ENCODE measurements at places on chromosomes 6 and 20.

DNA sequence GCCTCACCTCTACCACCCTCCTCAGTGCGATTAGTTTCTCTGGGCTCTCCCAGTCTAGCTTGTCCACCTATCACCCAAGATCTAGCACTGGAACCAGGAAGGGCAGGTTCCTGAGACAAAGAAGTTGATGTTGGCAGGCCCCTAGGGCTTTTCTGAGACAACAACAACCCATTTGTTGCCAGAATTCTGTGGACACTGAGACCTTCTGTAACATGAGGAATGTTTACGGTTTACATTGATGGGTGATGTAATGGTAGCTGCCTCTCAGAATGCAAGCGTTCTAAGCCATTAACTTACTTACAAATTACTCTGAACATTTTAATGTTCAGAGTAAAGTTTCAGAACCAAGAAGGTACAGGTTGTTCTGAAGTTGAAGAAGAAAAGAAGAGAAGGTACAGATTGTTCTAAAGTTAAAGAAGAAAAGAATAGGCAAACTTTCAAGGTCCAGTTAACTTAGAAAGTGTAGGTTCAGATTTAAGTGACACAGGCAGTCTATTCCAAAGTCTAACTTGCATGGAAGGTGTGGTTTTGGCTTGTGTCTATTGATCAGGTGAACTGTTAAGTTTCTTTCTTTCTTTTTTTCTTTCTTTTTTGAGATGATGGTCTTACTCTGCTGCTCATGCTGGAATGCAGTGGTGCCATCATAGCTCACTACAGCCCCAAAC lies 3.7 kb upstream of the MED23 start:
- DNase-seq, result no peak

GRCh38 chr6:35195120-35195780 lies 18.5 kb upstream of the SCUBE3 start:
- no peak for DNase-seq

- DNase-seq, result no peak
Observed at GRCh38 chr6:160426136-160426535, 78.0 kb downstream of the SLC22A3 start.

GRCh38 chr6:123990376-123990775 lies 186.7 kb downstream of the NKAIN2 start:
- no peak for DNase-seq

DNA sequence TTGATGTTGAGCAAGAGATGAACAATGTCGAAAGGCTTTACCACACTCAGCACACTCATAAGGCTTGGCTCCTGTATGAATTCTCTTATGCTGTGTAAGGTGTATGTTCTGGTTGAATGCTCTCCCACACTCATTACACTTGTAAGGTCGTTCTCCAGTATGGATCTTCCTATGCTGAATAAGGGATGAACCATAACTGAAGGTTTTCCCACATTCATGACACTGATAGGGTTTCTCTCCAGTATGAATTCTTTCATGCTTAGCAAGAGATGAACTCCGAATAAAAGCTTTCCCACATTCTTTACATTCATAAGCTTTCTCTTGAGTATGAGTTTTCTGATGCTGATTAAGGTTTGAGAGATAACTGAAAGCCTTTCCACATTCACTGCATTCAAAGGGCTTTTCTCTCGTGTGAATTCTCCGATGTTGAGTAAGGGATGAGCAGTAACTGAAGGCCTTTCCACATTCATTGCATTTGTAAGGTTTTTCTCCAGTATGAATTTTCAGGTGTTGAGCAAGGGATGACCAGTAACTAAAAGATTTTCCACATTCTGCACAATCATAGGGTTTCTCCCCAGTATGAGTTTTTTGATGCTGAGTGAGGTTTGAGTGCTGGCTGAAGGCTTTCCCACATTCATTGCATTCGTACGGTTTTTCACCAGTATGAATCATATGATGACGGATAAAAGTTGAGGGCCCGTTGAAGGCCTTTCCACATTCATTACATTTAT lies 21.1 kb downstream of the ZNF184 start:
- no peak for DNase-seq

GRCh38 chr6:5504078-5504477 lies 242.8 kb downstream of the FARS2 start:
- DNase-seq, result no peak

DNA sequence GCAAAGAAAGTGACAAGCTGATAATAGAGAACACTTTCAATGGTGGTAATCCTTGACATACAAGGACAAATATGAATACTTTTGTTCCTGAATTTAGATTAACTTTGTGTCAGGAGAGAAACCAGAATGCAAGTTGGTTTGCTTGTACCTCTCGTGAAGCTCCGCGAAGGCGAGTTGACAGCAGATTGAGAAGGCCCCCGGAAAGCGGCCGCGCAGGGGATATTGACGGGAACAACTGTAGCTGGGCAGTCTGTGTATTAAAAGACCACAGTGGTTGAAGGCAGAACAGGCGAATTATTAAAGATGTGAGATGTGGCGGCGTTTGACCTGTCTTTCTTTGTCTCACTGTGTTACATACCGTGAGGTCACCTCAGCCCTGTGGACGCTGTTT lies 175.8 kb upstream of the RALGAPA2 start:
- DNase-seq, result no peak

- DNase-seq, result no peak
Observed at GRCh38 chr6:36777801-36778200, 61.4 kb downstream of the CPNE5 start.

DNA sequence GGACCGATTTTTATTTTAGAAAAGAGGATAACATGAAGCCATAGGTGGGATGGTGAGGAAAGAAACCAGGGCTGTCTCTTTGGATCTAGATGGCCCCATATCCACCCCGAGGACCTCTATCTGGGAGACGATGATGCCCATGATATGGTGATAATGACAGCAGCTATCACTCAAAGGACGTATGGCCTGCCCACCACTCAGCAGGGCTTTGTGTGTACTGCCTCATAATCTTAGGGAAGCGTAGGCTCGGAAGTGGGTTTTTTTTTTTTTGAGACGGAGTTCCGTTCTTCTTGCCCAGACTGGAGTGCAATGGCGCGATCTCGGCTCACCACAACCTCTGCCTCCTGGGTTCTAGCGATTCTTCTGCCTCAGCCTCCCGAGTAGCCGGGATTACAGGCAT lies 8.2 kb upstream of the TAF8 start:
- no peak for DNase-seq

DNA sequence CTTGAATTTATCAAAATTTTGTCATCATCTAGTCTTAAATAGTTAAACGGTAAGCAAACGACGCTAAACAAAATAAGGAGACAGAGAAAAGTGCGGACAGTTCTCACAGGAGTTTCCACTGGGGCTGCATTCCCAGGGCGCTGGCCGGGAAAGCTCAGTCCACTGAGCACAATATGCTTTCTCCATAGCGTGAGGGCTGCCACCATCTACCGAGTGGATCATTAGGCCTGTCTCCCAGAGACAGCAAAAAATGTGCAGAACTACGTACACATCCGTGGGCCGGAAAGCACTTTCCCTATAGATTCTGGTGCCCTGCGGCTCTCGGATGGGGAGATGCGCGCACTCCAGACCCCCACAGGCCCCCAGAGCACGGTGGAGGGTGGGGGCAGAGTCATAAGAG lies 84.9 kb downstream of the THBS2 start:
- DNase-seq, result no peak

DNA sequence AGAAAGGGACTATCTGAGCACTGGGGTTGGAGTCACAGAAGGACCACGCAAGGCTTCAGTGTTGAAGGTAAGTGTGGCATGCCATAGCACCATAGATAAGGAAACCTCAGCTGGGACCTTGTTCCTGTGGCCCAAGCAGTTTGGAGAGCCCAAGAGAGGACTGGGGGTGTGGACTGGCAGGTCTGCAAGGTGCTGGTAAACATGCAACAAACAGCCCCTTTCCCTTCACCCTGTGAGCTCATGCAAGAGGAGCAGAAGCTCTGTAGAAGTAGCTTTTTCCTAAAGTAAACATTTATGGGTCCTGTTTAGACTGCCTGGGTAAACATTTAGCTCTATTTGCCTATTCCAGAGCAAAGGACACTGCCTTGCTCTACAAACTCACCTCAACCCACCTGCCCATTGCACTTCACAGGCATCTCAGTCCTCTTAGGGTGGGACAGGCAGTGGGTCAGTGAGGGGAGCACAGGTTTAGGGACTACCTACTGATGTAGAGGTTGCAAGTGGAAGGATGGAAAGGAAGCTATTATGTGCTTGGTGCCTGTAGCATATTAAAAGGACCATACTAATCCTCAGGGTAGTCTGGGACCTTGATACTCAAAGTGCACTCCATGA lies 12.0 kb downstream of the ZSCAN31 start:
- no peak for DNase-seq

DNA sequence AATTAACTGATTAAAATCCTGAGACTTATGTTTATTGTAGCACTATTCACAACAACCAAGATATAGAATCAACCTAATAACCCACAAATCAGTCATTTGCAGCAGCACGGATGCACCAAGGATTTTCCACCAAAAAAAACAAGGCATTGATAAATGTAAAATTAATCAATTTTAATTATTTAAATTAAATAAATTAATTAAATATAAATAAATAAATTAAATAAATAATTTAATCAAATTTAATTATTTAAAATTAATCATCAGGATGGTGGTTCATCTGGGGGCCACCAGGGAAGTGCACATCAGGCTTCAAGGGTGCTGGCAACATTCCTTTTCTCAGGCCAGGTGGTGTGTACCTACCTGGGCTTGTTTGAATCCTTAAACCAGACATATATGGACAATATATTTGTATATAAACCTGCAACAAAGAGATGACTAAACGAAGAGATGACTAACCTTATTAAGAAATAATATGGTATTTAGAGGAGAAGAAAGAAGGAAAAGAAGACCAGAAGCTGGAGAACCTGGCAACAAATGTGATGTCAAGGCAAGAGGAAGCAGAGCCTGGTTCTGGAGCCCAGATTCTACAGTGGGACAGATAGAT lies 89.2 kb downstream of the CD164 start:
- DNase-seq, result no peak

DNA sequence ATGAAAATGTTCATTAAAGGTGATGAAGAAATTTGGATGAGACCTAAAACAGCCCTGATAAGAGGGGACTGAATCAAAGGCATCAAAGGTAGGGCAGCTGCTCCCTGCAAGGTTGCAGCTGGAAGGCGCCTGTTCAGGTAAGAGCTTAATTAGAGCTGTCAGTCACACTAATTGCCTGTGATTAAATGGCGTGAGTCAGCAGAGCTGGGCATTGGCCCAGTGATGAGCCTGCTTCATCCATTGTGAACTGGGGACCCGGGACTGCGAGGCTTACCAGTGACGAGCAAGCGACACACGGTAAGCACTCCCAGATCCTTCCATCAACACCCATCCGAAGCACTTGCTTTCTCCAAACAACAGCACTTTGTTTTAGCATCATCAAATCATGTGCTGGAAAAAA lies 621.5 kb upstream of the CDH4 start:
- peak; percentile 93 for DNase-seq

DNA sequence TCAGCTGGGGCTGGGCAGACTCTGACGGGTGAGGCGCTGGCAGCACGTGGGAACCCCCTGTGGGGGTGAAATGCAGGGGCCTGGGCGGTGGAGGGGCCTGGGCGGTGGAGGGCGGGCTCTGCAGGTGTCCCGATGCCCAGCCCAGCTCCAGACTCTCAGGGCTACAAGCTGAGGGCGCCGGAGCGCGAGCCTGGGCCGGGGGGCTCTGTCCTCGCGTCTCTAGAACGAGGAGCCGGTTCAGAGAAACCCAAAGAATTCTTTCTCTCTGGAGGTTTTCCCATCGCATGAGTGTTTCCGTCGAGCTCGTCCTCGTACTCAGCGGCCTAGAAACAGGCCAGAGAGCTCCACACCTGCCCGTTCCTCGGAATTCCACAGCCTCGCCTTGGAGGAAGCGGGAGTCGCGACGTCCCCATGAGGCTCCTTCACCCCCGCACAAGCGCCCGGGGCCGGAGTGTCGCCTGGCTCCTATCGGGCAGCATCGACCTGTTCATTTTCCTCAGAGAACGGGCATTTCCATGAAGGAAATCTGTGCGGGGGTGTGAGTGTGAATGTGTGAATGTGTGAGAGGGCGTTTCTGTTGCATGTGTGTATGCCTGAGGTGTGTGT lies 76.9 kb downstream of the SMOC2 start:
- DNase-seq, result no peak

DNA sequence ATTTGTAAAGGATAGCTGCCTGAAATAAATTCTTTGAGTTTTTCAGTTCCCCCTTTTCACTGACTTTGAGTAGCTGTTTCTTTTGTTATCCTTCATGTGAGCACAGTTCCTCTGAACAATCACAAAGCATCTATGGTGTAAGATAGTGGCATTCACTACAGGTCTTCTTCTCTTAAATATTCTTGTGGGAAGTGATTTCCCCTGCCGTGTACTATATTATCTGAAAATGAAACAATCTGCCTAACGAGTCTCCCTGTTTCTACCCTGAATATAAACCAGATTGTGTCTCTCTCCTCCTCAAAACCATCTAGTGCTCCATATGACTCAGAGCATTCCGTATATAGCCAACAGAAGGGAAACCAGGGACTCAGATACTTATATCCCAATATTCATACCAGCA lies 380.1 kb upstream of the SOX4 start:
- no peak for DNase-seq

DNA sequence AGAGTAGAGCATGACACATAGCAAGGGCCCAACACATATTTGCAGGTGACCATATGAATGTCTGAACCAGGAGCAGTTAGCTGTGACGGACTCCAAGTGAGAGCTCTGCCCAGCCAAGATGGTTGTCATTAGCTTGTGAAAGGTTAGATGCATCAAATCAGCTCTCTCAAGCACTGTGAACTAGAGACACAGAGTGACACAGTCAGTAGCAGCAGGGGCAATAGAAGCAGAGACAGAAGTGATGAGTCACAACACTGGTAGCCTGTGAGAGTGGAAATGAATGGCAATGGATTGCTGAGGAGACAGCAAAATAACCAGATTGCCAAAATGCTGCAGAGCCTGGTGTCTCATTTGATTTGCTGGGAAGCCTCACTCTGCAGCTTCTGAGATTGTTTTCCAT lies 558.9 kb downstream of the PKHD1 start:
- DNase-seq, result no peak

DNA sequence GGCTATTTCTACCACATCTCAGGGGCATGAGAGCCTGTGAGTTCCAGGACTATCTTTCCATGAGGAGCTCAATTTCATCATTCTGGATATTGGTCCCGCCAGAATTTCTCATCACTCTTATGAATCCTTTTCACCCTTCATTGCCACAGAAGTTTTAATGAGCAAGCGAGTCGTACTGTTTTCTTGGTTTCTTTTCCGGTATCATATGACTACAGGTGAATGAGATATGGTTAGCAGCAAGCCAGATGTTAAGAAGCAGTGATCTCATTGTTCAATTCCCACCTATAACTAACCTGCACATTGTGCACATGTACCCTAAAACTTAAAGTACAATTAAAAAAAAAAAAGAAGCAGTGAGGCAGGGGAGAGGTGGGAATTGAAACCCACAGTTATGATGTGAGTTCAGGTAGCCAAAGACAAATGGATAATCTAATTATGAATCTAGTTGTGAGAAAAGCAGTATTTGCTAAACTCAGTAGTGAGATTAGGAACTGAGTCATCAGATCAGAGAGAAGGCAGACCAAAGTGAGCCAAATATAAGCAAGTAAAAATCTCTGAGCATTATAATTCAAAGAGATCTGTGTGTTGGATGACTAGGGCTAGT lies 78.0 kb upstream of the ELOVL5 start:
- no peak for DNase-seq
